Neural progenitor cell (in vitro differentiated cells): ENCODE measurements at places on chromosomes 6 and 20.
A peak's percentile ranks its signal among the peaks of the same experiment; 100 is the strongest.

DNA sequence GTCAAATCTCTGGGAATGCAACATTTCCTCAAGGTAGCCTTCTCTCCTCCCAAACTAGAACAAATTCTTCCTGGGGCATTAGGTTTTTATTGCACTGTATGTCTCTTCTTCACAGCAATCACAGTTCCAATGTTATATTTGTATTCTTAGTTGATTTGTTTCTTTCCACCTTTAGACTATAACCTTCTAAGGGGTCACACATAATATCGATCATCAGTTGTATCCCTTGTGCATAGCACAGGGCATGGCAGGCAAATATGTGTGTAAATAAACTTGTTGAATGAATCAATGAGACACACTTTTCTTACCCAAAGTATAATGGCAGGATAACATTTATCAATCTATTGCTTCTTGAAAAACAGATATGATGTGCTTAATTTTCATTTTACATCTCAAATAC, 81.0 kb downstream of the ATG5 start:
- no peak for DNase-seq

GRCh38 chr6:90274451-90275030, 22.1 kb downstream of the BACH2 start:
- peak; percentile 23 for DNase-seq

DNA sequence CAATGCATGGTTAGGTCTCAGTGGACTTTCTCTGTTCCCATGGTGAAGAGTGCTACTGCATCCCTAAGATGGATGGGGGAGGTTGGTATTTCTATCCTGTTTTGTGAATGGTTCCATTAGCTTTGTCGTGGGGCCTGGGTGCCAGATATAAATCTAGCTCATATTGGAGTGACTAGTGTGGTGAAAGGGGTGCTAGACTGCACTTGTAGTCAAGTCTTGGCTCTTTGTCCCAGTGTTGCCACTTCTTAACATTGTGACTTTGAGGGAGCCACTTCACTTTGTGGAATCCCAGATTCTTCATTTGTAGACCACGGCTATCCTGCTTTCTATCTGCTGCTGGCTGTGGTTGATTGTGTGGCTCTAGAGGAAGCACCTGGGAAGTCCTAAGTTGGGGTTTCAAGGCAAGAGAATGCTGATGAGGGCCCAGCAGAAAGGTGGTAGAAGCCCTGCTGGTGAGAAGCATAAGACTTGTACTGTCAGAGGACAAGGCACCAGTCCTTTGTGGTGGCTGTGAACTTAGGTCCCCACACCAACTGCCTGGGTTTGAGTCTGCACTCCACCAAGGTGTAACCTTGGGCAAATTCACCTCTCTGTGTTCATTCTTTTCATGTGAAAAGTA, 44.1 kb downstream of the VAPB start:
- no peak for DNase-seq

GRCh38 chr6:112163295-112164257, 76.2 kb downstream of the FAM229B start:
- DNase-seq = peak; percentile 76

GRCh38 chr6:54262499-54262898, 45.7 kb upstream of the TINAG start:
- DNase-seq = peak; percentile 13

DNA sequence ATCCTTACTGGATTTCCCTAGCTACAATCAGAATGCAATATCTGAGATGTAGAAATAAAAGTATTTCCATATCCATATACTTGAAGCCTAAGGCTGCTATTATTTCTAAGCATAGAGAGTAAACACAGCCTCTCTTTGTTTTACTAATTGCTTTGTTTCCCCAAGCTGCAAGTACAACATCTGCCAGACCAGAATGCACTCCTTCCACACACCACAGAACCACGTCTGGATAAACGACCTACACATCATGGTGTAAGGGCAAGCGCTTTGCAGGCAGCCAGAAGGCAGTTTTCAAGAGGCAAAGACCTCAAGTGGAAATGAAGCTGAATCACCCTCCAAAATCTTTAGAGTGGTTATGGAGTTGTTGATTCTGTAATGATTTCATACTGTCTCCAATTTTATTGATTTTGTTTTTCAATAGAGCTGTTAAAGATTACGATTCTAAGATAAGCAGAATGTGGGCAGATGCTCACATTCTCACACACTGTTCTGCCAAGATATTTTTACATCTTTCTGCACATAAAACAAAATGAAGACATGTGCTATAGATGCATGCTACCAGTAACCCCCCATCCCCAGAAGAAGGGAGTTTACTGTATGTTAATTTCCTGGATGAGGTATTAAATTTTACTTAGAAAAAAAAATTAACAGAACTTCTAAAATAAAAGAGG, 88.8 kb downstream of the THEMIS start:
- no peak for DNase-seq

DNA sequence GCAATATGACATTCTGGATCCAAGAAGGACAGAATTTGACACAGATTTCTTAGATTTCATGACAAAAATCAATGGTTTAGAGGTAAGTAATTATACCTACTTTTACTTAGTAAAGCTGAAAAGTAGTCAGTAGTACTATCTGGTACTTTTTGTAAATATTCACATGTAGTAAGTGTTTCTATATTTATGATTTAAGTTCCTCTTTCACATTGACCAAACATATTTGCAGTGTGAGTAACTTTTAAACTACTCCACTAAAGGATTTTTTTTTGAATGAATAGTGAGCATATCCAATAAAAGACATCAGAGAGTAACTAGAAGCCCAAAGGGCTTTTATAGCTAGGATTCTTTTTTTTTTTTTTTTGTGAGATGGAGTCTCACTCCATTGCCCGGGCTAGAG, 60.8 kb downstream of the DNAH8 start:
- DNase-seq = no peak
